ENCODE measurements at places on chromosomes 4 and X.

DNA sequence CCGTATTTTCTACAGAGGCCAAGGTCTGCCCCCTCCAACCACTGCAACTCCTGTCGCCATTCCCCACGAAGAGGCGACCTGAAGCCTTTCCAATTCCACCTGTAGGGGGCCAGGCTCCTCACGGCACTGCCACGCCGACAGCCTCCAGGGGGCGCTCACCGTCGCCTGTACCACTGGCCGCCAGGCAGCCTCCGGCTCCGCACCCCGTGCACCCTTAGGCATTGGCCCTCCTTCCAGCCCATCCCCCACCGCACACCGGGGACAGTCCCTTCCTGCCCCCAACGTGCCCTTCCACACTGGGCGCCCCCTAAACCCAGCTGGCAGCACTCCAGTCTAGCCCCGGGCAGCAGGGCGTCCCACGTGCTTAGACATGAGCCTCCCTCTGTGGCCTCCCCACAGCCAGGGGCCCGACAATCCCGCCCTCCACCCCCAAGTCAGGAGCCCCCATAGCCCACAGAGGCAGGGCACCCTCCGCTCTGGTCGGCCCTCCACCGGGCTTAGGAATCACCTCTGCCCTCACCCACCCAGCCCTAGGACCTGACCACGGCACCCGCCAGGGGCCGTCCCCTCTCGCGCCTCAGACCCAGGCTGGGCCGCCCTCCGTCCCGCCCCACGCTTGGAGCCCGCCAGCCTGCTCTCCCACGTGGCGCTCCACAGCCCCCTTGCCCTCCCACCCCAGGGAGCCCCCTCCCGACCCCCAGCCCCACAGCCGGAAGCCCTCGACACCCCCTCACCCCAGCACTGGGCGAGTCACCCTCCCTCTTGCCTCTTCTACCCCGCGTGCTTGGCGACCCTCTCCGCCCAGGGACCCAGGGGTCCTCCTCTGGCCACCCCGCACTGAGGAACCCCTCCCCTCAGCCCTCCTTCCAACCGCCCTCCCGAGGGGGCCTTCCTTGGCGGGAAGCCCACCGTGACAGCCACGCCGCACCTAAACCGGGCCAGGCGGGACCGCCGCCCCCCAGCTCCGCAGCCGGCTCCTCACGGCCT, 711 bp downstream of the PNMA6E start:
- DNase-seq: peak; percentile 36

DNA sequence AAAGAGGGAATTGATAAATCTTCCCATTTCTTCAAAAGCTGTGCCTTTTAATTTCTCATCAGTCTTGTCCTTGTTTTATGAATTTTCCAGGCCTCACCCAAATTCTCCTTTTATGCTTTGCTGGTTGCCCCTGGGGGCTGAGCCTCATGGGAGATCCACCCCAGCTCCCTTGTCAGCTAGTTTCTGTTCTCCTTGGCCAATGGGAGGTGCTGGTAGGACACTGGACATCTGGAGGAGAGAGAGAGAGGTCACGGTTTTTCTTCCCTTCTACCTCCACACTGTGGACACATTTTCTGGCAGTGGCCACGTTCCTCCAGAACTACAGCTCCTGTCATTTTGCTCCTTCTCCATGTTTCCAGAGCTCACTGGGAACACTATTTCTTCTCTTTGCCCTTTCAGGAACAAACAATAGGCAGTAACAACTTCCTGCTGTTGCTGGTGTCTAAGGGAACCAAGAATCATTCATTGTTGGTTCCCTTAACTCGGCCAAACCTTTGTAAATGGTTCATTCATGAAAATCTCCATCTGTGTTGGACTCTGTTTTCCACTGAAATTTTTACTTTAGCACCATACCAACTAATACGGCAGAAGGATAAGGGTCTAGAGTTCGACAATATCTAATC, 334.5 kb downstream of the GPAT3 start:
- no peak for DNase-seq

DNA sequence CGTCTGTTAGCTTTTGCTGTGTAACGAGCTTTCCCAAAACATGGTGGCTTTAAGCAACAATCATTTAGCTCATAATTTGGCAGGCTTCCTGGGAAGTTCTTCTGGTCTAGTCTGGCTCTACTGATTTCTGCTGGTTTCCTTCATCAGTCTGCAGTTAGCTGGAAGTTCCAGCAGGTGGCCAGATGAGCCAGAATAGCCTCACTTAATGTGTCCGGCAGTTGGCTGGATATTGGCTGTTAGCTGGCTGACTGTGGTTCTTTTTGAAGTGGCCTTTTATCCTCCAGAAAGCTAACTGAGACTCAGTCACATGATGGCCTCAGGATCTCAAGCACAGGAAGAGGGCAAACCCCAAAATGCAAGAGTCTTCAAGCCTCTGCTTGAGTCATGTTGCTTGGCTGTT, 34.9 kb downstream of the FTHL17 start:
- peak; percentile 26 for DNase-seq

DNA sequence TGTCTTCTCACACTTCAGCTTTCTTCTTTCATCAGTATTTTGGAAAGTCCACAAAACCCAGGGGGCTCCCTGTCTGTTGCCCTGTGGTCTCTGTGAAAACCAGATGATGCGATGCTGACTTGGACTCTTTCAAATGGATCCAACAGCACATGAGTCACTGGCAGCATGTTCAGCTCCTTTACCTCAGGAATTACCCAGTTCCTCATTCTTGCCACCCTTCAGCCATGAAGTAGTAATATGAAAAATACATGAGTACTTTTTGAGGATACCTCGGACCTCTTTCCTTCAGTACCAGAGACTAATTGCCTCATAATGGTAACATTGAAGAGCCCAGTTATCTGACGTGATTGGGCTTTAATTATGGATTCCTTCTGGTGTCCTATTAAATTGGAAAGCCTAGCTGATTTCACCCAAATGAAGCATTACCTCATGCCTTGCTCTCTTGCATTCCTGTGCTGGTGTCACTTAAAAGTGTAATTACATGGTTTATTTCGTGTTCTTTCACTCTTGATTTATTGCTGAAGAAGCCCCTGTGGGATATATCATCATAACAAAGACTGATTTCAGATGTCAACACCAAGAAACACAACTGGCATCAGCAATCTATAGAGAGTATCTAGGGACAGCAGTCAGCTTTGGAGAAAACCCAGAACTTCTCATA, 63.4 kb downstream of the NFKB1 start:
- DNase-seq: peak; percentile 66

DNA sequence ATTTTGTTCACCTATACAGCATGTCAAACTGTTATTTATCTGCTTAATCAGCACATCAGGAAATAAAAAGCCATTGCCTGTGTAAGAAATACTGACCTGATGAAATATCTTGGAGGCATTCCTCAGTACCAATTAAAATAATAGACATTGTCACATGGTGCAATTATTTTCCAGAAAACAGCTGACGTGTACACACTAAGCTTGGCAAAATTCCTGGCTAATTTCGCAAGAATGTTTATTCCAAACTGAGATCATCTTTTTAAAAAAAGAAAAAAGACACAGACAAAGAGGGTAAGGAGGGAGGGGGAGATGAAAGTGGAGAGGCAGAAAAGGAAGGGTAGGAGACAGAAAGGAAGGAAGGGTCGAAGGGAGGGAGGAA, 61.9 kb upstream of the NFKB1 start:
- no peak for DNase-seq

GRCh38 chrX:153628129-153628528, 18.9 kb upstream of the DUSP9 start:
- no peak for DNase-seq

Data from common myeloid progenitor, CD34-positive (primary cell).